ENCODE measurements at places on chromosomes 2 and 18. TPM values are rescaled to one million over a fixed set of nuclear protein-coding genes. Genes with fewer than 3 reads are reported as not detected.

- no peak for DNase-seq
Observed at GRCh38 chr2:54559006-54559445, 102.9 kb downstream of the SPTBN1 start.

DNA sequence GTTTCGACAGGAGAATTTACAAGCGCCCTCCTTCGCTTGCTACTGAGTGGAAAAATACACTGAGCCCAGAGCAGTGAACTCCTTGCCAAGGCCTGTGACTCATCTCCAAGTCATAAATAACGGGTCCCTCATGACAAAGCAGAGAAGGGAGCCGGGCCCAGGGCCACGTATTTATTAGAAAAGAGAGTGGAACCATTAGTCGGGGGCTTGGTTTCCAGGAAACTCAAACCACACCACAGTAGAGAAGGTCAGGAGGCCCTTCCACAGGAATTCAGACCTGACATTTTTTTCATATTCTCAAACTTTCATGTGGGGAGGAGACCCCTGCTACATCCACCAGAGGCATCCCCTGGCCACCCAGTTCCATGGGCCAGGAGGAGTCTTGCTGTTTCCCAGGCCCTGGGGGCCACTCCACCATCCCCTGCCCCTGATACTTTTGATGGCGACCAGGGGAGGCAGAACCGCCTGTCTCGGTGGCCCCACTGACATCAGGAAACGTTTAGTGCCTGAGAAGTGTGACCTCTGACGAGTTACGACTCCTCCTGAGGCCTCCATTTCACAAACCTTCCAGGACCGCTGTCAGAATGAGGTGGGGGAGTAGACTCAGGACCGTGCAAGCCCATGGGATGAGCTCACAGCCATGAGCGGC, 289.7 kb downstream of the DYSF start:
- peak; percentile 63 for DNase-seq

DNA sequence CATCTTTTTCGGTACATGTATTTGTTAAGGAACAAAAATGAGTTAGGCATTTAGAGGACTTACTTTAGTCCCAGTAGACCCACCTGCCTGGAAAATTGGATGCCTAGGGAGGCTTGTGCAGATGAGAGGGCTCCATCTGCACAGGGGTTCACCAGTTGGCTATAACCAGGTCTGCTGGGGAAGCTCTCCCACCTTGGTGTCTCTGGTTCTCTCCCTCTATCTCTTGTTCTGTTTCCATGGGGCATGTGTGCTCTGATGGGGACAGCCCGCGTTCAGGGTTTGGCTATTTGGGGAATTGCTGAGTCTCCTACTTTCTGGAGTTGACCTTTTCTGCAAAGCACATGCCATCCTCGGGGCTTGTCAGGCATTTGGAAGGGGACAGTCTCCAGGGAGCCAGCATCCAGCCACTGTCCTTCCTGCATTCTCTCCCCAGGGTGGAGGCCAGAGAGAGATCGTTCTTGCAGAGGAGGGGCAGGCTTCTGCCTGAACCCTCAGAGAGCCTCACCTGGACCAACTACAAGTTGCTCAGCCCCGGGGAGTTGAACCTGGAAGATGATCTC, 157.3 kb downstream of the KLHL29 start:
- no peak for DNase-seq

DNA sequence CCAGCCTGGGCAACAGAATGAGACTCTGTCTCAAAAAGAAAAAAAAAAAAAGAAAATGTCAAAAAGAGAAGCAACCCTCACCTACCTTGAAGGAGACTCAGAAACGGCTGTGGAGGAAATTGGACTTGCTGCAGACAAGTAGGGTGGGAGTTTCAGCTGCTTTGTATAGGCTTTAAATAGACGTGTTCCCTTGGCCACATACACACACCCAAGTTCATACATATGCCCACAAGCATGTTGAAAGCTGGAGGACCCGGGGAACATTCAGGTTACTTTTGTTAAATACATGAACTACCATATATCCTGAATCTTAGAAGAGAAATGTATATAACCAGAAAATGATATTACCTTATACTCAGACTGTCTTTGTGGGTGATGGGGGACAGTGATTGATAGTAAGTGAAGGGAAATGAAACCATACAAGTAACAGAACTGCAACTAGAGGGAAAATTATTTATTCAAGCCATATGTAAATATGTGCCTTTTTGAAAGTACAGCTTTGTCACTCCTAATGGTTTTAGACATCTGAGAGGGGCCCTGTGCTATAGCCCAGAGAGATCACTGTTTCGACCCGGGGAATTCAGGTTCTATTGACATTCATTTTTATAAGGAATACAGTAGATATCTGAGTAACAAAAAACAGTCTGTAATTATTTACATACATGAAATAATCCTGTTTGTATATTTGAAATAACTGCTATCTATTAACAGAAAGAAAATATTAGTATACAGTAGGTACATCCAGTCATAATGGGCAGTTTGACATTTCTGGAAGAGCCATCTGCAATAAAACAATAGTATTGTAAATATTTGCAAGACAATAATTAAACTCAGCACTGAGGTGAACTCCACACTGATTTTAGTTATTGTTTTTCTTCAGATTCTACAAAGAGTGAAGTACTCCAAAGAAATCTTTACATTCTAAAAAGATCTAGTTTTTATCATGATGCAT, 48.0 kb upstream of the TGIF1 start:
- DNase-seq: no peak

GRCh38 chr2:138610201-138610953, 108.8 kb downstream of the SPOPL start:
- no peak for DNase-seq

DNA sequence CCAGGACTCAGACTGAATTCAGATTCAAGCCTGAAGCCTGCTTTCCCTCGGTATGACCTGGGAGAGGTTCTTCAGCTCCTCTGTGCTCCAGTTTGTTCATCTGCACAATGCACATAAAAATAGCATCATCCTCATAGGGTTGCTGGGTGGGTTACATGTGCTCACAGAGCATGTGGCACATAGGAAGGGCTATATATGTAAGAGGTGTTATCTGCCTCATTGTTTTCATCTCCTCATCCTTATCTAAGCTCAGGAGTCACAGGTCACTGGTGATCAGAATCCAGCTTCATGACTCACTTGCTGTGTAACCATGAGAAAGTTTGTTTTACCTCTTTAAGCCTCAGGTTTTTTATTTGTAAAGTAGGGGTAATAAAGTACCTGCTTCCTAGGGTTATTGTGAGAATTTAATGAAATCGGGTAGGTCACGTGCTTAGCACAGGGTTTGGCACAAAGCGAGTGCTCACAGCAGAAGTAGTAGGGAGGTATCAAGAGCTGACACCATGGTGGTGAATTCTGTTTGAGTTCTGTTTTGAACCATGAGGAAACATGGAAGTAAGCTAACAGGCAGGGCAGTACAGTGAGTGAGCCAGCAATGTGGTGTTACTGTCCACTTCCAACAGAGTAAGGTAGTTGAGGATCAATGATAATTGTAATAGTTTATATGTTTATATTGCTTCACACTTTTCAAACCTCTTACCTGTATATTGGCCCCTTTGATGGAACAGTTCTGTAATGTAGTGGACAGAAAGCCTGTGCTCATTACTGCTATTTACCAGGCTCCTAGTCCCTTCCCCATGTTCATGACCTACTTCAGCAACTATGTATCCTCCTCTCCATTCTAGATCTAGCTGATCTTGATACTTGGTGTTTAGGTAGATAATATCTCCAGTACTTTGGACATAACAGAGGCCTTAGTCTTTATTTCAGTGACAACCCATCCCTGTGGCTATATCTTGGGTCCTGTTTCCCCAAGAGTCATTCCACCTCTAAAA, 141.4 kb upstream of the LTBP1 start:
- no peak for DNase-seq

- DNase-seq: no peak
Observed at GRCh38 chr2:27177441-27178351, 28.9 kb downstream of the TCF23 start.

GRCh38 chr2:143843686-143844085, 676.2 kb downstream of the ZEB2 start:
- no peak for DNase-seq

- no peak for DNase-seq
Observed at GRCh38 chr2:127607399-127607908, 38.5 kb upstream of the GPR17 start.

DNA sequence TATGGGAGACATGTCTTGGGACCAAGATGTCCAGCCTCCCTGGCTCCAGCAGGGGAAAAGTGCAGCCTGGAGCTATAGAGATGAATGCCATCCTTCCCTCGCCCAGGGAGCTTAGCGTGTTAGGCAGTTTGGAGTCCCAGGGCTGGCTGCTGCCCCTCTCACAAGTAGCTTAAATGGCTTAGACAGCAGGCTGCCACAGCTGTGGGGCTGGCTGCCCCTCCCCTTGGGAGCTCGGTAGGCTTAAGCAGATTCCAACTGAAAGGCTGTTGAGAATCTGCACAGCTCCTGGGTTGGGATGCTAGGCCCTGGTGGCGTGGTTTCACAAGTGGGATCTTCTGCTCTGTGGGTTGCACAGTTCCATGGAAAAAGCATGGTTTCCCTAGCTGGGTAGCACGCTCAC, 940.5 kb upstream of the DDX18 start:
- no peak for DNase-seq

DNA sequence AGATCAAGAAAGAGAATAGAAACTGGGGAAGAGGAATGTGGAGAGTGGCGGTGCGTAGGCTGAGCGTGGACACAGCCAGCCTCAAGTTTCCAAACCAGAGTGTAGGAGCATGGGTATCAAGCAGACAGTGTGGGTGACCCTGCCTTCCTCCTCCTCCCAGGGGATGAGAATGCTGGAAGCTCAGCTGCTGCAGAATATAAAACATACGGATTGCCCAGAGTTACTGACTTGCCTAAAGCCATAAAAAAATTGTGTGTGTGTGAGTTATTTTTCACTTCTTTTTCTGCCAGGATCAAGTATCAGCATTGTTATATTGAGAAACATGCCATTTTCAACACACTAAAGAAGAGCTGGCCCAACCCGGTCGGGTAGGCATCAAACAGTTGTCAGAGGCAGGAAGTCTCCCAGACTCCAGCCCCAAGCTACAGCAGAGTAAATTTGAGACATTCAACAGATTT, 333.3 kb upstream of the ACVR2A start:
- DNase-seq: no peak

- DNase-seq: no peak
Observed at GRCh38 chr2:32366595-32366994, 9.8 kb downstream of the BIRC6 start.

GRCh38 chr2:24404491-24404921, 44.2 kb upstream of the ITSN2 start:
- no peak for DNase-seq

- DNase-seq: no peak
Observed at GRCh38 chr2:168357797-168358472, 98.1 kb upstream of the CERS6 start.

DNA sequence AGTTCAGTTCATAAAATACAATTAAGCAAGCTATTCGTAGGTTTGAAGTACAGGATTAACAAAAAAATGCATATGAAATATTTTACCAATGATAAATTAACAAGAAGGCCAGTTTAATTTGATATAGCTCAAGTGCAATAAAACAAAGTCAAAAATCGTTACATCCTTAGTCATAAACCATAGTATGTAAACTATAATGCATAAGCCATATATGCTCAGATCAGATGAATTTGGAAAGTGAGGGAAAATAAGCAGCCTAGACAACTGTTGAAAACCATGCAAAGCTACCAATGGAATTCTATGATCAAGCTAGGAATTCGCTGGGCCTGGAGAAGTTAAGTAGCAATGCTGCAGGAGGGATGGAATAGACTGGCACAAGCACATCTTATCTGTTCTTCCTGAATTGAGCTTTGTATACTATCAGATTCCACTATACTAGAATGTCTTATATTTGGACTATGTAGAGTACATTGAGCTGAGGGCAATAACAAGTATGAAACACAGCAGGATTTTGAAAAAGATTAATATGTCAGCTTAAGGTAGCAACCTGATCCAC, 682.0 kb downstream of the IRS1 start:
- no peak for DNase-seq

DNA sequence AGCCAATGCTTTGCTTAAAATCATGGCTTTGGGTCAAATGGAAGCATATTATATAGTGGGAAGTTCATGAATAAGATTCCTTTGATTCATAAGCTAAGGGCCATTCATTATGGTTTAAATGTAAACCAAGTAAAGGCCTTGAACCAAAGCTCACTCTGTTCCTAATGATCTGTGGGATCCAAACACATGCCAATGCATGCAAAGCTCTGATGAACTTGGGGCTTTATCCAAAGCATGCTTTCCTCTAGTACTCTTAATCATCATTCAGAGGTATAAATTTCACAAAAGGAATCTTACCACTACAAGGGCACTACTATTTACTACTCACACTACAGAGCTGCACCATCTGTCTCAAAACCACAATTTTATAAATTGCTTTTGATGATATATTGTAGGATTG, 102.8 kb upstream of the RBMS1 start:
- DNase-seq: no peak

DNA sequence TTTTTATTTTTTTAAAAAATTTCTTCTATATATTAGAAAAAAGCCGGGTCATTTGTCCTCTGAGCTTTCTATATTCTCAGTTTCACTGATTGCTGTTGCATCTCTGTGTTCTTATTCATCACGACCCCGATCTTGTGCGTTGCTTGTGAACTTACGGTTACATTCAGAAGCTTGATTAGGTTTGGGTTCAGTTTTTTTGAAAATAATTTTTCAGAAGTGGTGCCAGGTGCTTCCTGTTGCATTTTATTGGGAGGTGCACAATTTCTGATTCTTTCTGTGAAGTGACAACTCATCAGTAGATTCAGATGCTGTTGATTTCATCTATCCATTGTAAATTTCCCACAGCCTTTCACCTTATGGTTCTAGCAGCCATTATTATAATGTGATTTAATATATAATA, 147.3 kb downstream of the INHBB start:
- DNase-seq: no peak

Gene ASPRV1
- polyA plus RNA-seq: 1.9 TPM

Gene ALPG
- polyA plus RNA-seq: not detected

Gene LCLAT1
- polyA plus RNA-seq: 4.5 TPM

Gene TNFRSF11A
- 1.6 TPM for polyA plus RNA-seq

Gene AKAIN1
- 0.41 TPM for polyA plus RNA-seq

Gene OTX1
- polyA plus RNA-seq: not detected

Gene KRTCAP3
- polyA plus RNA-seq: 12.7 TPM

All from urinary bladder (tissue), 4 donors.